ENCODE measurements at places on chromosomes 16 and 17.

- DNase-seq: no peak
Measured at GRCh38 chr16:74200921-74201320, 95.7 kb upstream of the PSMD7 start.

- DNase-seq: no peak
Measured at GRCh38 chr16:56057151-56057550, 134.1 kb upstream of the GNAO1 start.

DNA sequence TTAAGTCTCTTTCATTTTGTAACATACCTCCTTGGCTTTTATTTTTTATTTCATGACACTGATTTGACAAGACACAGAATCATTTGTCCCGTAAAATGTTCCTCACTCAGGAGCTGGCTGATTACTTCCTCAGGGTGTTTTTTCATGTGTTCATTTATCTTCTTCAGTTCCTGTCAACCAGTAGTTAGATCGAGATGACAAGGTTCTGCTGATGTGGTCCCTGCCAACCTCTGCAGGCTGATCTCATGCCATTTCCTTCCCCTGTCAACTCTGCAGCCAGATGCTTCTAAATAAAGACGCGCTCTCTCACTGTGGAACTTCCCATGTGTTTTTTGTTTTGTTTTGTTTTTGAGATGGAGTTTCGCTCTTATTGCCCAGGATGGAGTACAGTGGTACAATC lies 8.1 kb upstream of the CXCL16 start:
- no peak for DNase-seq

- DNase-seq: peak; percentile 53
Measured at GRCh38 chr16:30005341-30006094, 5.3 kb downstream of the DOC2A start.
